ENCODE measurements at places on chromosomes 6 and 20.

GRCh38 chr20:22374066-22374465 is 210.3 kb downstream of the FOXA2 start:
- DNase-seq: no peak

- no peak for DNase-seq
These were observed 207.9 kb downstream of the ERMARD start for GRCh38 chr6:169959136-169960002.

GRCh38 chr6:46918806-46919205 is 2.9 kb downstream of the ADGRF5 start:
- DNase-seq: no peak

DNA sequence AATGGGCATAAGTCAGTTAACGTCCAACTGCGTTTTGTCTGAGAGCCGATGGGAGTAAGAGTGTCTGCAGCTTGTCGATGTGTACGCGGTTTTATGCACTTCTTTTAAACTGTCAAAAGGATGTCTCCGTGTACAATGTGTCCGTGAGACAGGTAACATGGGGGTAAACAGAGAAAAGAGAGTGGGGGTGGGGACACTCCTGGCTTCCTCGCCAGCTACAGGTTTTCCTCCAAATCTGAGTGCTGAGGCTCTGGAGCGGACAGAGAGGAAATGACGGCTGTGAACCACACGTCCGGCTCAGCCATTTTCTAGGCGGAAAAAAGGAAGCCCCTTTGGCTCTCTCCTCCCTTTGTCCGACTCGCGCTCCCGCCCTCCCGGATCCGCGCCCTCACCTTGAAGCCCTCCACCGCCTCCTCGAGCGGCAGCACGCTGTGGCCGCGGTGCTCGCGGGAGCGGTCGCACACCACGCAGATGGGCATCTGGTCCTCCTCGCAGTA is 916 bp downstream of the TRIM27 start:
- peak; percentile 26 for DNase-seq

GRCh38 chr20:25089096-25089495 is 7.2 kb upstream of the VSX1 start:
- DNase-seq: no peak

DNA sequence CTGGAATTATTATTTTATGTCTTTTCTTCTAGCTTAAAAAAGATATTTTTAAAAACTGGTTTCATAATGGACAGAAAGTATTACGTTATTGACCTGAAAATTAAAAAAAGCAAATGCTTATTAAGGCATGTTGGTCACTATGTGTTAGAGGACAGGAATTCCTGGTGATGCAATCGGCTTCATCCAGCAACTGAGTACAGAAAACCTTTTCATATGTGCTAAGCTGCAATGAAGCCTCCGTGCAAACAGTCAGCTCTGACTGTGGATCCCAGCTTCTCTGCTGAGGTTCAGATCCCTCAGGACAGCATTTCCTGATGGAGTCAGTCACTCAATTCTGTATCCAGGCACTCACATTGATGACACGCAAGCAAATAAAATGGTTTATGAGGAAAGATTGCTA is 22.7 kb upstream of the BMP2 start:
- DNase-seq: no peak

DNA sequence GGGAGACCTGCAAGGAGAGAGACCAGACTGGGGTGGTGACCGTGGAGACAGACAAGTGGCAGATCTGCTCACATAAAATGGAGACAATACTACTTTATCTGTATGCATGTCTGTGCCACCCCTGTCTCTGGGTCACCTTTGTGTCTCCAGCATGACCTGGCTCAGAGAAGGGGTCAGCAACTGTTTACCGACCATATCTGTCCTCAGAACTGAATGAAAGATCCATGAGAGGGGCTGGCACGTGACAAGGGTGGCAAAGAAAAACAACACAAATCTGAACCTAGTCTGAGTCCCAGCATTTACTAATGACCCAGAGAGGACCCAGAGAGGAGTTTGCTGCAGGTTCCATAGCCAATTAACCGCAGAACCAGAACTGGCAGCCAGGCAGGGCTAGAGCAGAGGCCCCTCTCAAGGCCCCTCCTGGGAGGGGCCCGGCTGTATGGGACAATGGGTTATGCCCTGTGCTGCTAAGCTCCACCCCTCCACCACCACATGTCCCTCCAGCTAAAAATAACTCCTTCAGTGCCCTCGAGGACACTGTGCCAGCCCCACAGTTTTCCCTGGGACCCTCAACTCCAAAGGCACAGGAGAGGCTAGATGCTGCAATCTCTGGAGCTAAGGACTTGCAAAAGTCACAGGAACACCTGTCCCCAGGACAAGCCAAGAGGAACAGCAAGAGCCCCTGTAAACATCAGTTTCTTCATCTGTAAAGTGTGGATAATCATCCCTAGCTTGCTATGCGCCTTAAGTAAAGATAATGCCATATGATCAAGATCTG is 2.2 kb downstream of the AHCY start:
- no peak for DNase-seq

DNA sequence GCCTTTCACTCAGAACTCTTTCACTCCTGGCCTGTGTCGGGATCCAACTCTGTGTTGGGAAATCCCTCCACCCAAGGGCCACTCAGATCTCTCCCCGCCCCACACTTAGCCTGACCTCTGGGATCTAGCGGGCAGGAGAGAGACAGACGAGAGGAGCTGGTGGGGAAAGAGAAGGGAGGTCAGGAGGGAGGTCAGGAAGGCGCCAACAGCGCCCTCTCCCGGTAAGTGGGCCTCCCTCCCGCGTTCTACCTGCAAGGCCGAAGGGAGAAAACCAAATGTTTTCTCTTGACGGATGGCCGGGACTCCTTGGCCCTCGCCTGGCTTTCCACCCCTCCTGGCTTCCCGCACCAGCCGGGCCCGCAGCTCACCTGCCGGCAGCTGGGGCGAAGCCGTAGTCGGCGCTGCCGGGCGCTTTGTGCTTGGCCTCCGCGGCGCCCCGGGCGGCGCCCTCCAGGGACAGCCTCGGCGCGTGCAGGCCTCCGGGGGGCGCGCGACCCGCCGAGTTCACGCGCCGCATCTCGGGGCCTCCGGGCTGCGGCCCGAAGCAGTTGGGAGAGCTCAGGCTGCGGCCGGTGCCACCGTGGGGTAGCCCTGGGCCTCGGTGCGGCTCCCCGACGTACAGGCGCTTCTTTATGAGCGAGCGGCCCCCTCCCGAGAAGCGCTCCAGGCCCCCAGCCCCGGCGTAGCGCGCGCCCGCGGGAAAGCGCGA is 38.2 kb downstream of the C6orf132 start:
- DNase-seq: peak; percentile 40
